Activated CD8-positive, alpha-beta T cell treated with anti-CD3 and anti-CD28 coated beads for 36 hours (primary cell): ENCODE measurements at places on chromosomes 7 and 10.
A peak's percentile ranks its signal among the peaks of the same experiment; 100 is the strongest.

DNA sequence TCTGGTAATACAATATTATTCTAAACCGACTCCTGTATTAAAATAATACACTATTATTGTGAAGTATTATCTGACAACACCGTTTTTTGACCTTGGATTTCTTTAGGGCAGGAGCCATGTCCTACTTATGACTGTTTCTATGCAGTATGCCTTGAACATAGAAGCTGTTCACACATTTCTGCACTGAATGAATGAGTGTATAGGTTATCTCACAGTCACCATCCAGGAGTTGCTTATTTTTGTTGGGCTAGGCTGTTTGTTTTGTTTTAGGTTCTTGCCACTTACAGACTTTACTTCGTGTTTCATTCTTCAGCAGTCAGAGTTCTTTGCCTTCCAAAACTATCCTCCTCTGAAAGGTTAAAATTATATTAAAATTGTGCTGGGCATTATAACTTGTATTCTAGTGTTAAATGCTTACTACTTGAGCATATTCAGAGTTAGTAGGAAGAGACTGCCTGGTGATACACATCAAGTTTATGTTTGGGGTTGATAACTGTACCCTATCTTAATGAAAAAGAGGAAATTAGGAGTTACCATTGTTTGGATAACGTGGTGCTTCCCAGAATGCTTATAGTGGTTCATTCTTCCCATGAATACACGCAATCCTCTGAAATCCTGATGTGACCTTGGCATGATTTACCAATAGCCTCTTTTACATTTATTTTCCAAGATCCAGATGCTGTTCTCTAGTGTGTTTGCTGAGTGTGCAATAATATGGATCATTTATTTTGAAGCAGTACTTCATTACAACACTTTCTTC is 1.7 kb downstream of the RALA start:
- no peak for DNase-seq

DNA sequence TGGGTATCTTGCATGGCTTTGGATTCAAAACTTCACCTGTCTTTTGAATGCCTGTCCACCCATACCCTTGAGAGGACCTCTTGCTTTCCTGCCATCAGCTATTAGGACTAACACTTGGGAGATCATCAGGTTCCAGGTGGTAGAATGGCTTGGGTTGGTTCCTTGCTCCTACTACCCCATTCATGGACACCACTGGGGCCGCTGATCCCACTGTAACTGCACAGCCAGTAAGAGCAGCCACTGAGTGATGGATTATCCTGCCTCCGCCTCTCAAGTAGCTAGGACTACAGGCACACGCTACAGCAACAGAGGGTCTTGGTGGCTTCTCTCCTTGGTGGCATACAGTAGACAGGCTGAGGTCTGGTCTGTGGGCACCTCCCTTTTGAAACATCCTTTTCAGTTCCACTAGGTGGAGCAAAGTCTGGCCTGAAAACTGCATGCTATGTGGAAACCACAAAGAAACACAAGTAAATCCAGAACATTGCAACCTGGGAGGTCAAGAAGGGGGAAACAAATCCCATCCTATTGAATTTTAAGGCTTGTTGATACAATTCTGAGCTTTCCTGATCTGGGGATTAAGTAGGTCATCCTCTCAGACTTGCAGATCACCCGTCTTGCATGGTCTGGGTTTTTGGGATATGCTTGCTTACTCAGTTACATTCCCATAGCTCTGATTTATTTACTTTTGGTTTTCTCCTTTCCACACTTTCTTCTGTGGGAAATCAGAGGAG is 9.4 kb downstream of the WBP1L start:
- DNase-seq = peak; percentile 34

- no peak for DNase-seq
These were observed 186.7 kb upstream of the LYZL2 start for GRCh38 chr10:30816159-30816819.

- no peak for DNase-seq
These were observed 181.5 kb downstream of the EXOC4 start for GRCh38 chr7:133434246-133434865.

DNA sequence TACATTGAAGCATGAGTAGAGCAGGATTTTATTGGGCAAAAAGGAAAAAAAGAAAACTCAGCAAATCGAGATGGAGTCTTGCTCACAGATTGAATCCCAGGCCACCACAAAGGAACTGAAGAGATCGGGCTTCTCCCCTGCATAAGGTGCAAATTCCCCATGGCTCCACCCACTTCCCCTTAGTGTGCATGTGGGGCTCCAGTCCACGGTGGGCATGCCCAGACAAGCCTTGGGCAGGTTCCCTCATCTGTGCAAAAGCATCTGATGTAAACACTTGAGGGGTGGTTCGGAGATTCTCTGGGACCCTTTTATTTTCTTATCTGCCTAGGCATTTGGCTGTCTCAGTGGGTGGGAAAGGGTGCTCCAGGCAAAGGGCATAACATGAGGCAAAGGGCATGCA is 150.7 kb downstream of the CFTR start:
- no peak for DNase-seq

DNA sequence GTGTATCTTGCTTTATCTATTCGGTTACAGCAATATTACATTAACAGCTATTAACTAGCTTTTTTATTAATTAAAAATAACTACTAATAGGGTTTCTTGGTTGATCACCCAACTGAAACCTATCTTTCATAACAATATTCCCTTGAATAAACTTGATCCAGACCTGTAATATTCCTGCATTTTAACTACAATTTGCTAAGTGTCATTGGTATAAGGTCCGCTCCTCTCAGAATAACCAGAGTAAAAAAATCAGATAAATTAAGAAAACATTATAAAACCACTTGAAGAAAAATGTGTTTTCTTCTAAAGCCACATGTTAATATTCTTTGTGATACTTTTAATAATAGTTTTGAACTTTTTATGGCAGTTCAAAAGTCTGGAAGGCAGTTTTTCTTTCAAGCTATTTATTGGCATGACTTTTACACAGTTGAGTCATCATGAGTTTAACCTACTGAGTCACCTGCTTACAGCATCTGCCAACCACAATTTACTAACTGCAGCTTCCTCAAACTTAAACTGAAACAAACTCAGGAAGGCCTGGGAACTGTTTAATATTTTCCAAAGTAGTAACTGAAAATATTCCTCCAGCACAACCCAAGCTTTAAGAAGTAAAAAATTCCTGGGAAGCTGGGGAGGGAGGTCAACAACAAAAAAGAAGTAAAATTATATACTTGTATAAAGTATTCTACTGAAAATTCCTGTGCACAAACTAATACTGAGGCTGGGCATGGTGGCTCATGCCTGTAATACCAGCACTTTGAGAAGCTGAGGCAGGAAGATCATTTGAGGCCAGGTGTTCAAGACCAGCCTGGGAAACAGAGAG is 103.2 kb downstream of the NRBF2 start:
- DNase-seq = peak; percentile 29

DNA sequence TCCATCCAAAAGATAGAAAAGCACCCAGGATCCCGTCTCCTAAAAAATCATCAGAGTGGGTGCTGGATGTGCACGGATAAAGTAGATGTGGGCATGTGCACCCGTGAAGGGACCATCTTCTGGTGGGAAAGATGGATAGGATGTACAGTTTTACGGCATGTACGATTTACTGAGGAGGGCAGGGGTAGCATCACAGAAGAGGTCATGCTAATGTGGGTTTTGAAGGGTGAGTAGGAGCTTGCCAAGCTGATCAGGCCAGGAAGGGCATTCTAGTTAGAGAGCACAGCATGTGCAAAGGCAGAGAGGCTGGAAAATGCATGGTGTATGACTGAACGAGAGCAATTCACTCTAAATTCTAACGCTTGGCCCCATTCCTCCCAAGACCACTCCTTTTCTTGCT is 7.8 kb upstream of the CRHR2 start:
- no peak for DNase-seq

GRCh38 chr7:49772916-49773217 is 571 bp upstream of the VWC2 start:
- DNase-seq = no peak

- no peak for DNase-seq
These were observed 121.2 kb upstream of the PITRM1 start for GRCh38 chr10:3293581-3294431.

GRCh38 chr10:80611481-80612185 is 73.9 kb downstream of the SH2D4B start:
- no peak for DNase-seq

DNA sequence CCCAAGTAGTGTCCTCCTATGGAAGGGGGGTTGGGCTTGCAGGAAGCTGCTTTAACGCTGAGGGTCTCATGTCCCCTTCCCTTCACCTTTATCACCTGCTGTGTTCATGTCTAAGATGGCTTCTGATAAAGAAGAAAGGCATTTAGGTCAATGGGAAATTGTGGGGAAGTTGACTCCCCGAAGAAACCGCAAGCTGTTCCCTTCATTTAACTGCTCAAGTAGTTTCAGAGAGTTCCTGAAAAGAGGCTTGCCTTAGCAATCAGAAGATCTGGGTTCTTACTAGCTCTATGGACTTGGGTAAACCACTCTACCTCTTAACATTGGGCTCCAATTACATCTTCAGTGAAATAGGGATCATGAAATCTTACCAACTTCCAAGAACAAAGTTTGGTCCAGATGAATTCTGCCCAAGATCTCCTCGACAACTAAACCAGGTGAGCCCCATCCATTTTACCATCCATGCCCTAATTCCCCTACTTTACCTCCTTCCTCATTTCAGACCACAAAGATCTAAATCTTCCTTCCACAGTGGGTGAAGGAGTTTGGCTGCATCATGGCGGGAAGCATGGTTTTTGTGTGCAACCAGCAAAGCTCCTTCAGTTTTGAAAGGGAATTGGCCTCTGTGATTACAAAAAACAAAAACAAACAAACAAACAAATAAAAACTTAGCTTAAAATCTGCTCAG is 30.4 kb upstream of the UCN3 start:
- DNase-seq = no peak

GRCh38 chr7:106318482-106318881 is 33.7 kb upstream of the NAMPT start:
- DNase-seq = no peak

DNA sequence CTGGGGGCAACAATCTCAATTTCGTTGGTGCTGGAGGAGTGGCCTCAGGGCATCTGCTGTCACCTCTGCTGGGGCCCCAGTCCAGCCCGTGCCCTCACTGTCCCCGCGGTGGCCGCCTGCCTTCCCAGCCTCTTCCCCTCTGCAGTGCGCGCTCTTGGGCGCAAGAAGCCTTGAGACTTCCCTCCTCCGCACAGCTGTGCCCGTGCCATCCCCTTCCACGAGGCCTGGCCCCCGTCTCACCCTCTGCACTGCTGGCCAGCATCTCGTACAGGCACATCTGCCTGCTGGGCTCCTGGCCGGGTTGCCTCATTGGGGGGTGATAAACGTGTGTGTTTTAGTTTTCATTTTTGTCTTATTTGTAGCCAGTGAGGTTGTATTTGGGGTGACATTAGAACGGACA is 14.0 kb downstream of the IDI2 start:
- no peak for DNase-seq

- DNase-seq = no peak
These were observed 31.2 kb downstream of the GSTO2 start for GRCh38 chr10:104300002-104300735.

DNA sequence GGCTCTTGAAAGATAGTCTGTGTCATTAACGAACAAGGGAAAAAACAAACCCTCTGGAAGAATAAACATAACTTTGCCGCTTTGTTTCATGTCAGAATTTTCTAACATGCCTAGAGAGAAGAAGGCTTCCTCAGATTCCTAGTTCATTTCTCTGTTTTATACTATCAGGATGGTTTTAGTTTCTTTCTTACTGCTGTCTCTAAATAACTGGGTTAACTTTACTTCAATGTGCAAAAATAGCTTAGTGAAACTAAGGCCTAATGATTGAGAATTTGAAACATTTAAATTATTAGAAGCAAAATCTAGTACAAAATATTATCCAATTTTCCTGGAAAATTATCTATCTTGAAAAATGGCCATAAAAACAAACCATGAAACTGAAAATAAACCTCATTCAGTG is 72.1 kb upstream of the OGDHL start:
- no peak for DNase-seq

DNA sequence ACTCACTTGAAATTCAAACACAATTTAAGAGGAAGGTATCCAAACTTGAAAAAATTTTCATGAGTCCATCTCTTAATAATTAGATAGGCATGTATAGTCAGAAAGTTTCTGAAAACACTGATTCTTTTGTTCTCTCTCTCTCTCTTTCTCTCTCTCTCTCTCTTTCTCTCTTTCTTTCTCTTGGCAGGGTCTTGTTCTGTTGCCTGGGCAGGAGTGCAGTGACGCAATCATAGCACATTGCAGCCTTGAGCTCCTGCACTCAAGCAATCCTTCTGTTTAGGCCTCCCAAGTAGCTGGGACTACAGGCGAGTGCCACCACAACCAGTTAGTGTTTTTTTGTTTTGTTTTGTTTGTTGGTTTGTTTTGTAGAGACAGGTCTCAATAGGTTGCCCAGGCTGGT is 59.3 kb downstream of the PRTFDC1 start:
- no peak for DNase-seq

- DNase-seq = peak; percentile 28
These were observed 10.9 kb upstream of the SP8 start for GRCh38 chr7:20797462-20798080.

GRCh38 chr10:118568327-118568848 is 27.1 kb downstream of the PRLHR start:
- peak; percentile 64 for DNase-seq

GRCh38 chr10:34739915-34740314 is 75.2 kb downstream of the PARD3 start:
- no peak for DNase-seq

GRCh38 chr7:47697543-47697942 is 115.6 kb upstream of the TNS3 start:
- DNase-seq = no peak

GRCh38 chr7:157813741-157814661 is 477.2 kb downstream of the DNAJB6 start:
- DNase-seq = no peak

DNA sequence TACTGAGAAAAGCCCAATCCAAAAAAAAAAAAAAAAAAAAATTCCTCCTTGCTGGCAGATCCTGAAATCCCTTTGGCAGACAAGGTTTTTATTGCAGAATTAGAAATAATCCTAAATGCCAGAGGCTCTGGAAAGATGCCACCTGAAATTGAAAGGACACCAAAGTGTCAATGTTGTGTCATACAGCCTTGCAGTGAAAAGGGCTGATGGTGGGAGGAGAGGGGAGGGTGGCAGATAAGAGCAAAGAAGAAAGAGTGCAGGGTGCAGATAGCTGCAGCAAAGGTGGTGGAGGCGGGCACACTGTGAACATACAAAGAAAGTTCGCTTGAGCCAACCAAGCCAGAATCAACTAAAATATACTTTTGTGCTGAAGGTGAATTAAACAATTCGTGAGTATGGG is 8.2 kb upstream of the OPTN start:
- no peak for DNase-seq

- no peak for DNase-seq
These were observed 66.2 kb downstream of the SLC29A4 start for GRCh38 chr7:5349005-5349380.

GRCh38 chr7:73621168-73622063 is 2.9 kb downstream of the MLXIPL start:
- no peak for DNase-seq

DNA sequence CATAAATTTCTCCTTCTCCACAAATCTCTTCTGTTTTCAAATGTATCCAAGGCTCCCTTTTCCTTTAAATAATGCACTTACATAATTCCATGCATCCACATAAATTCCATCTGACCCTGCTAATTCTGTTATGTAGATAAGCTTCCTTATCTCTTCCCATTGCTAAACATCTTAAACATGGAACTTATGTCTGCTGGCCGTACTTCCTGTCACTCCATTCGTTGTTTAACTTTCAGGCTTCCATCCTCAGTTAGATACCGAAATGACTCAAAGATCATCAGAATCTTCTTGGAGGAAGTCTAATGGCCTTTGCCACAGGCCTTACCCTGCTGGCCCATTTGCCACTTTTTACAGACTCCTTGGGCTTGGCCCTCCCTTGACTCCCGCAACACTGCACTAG is 330.9 kb downstream of the GFRA1 start:
- no peak for DNase-seq
